Suppressor macrophage (primary cell): ENCODE measurements at places on chromosomes 2 and 18.

DNA sequence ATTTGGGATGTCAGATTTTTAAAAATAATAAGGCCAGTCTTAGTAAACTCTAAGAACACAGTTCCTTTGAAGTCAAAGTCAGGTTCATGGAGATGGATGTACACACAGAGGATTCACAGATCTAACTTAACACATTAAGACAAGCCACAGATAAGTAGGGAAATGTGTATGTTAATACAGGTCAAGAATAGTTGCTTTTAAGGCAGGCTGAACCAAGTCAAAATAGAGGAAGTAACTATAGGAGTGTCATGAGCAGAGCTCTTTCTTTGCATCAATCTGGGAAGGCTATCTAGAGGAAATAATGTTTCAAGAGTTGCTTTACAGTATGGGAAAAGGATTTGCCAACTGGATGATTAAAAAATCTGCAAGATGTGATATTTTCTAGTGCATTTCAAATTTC is 128.0 kb upstream of the FBXO11 start:
- peak; percentile 43 for DNase-seq

- peak; percentile 78 for DNase-seq
Observed at GRCh38 chr2:42568401-42569115, at the start of gene MTA3. MTA3 (plus strand) TSS chr2:42568632; CDS start chr2:42568746, 114 bp downstream.

- DNase-seq: no peak
Observed at GRCh38 chr2:178018141-178018540, 54.4 kb downstream of the PDE11A start.

- DNase-seq: no peak
Observed at GRCh38 chr2:12796657-12797056, 79.9 kb downstream of the TRIB2 start.

GRCh38 chr2:197209742-197210408 is 100.7 kb downstream of the ANKRD44 start:
- DNase-seq: no peak

DNA sequence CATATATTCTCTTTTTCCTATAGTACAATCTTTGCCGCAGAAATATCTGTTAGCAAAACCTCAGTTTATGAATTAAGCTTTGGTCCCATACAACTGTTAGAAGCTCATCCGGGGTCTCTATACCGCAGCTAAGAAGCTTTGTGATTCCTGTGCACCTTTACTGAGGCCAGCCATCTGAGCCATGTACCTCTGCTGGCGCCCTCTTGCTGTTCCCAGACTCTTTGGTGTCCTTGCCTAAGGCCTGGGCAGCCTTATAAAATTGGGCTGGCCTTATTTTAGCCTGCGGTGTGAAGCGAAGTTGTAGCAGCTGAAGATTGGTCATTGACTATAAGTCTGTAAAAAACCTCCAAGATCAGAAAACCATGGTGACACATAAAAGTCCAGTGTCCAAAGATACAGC is 1135.1 kb upstream of the CHAC2 start:
- DNase-seq: no peak

DNA sequence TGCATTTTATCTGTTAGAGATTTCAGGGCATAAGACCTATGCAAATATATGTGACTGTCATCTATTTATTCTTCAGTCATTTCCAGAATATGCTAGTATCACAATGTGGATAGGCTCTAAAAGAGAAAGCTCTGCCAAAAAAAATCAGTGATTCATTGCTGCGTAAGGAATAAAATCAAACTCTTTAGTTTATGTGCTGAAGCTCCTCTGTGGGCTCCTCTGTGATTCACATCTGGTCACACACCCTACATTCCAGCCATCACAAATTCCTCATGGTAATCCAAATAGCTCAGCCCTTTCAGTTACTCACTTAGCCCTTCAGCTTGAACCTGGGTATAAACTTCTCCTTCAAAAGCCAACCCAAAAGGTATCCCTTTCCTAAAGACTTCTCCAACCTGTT is 21.4 kb downstream of the DLGAP1 start:
- DNase-seq: no peak

DNA sequence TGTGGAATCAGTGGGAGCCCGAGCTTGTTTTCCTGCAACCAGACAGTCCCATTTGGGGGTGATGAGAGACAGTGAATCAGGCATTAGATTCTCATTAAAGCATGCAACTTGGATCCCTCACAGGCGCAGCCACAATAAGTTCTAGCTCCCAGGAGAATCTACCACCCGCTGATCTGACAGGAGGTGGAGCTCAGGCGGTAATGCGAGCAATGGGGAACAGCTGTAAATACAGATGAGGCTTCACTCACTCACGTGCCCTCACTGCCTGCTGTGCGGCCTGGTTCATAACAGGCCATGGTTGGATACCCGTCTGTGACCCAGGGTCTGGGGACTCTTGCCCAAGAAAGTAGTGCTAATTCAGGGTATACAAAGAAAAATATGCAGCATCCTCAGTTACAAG is 144.8 kb upstream of the RGPD4 start:
- no peak for DNase-seq

DNA sequence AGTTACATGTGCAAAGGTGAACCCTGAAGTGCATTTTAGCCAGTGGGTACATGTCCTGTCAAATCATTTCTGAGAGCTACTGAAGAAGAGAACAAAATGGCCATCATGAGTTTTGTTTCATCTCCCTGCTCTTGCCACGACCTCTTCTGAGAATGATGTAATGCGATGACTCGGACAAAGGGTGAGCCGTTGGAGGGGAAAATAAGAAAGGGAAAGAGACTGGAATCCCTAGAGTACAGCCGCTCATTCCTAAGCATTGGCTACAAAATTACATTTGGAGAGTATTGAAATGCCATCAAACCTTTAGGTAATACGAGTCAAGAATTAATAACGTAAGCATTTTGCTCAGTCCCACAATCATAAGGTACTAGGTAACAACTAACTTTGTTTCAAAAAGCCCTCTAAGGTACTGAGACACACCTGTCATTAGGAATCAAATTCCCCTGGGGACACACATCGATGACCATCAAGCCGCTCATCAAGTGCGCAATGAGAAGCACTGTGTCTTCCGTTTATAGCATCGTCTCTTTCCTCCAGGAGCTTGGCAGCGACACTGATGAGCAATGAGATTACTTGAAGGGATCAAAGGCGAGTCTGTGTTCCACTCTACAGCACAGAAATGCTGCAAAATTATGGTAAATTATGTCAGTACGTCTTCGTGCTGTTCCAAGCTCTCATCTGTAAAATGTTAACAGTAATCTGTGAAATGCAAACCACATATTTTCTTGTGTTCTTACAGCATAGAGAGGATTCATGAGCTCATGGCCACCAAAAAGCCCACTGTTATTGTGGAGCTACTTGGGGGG is 97.3 kb upstream of the PIEZO2 start:
- no peak for DNase-seq

GRCh38 chr2:64137567-64137966 is 6.7 kb downstream of the PELI1 start:
- peak; percentile 32 for DNase-seq

GRCh38 chr2:155320236-155320635 is 621.7 kb downstream of the KCNJ3 start:
- no peak for DNase-seq

DNA sequence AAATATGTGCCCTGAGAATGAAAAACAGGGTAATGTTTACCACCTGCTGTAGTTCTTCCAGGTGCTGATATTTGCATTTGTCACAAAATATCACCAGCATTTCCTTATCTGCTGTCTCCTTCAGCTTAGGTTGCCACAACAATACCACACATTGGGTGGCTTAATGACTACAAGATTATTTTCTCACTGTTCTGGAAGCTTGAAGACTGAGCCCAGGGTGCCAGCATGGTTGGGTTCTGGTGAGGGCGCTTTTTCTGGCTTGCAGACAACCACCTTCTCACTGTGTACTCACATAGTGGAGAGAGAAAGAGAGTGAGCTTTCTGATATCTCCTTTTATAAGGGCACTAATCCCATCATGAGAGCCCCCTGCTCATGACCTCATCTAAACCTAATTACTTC is 407.5 kb upstream of the RGPD4 start:
- no peak for DNase-seq

DNA sequence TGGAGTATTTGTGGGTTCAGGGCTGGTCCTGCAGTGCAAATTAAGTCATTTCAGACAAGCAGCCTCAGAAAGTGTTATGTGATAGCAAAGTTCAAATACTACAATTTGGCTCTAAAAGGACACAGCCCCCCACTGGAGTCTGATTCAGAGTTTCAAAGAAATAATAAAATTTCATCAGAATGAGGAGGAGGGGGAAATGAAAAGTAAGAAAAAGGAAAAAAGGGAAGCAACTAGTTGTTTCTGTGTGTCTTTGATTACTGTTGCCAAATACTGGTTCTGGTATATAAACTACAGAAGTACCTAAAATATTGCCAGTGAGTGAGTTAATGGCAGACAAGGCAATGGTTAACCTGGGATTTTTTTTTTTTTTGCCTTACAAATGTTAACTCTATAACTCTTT is 773.9 kb downstream of the BCL11A start:
- no peak for DNase-seq

- DNase-seq: no peak
Observed at GRCh38 chr2:9941996-9942390, 9.5 kb upstream of the GRHL1 start.

- peak; percentile 42 for DNase-seq
Observed at GRCh38 chr2:21118302-21118920, 5.4 kb upstream of the TDRD15 start.

DNA sequence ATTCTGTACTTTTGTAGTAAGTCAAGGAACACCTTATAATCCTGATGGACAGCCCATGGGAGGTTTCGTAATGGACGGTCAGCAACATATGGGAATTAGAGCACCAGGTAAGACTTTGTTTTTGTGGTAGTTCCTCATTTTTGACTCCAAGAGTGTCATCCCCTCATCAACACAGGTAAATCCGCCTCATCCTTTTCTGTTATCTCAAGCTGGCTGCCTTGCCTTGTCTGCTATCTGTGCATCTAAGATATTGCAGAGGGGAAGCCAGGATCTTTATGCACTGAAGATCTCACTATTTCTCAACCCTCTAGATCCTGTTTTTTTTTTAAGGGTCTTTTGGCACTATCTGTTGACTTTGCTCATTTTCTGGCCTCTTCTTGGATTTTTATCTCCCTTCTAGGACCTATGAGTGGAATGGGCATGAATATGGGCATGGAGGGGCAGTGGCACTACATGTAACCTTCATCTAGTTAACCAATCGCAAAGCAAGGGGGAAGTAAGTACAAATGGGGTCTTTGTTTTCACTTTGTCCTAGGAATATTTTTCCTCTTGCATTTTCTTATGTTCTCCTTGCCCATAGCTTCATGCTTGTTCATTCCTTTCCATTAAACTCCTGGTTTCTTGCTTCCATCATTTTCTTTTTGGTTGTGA is 133.8 kb downstream of the MEIS1 start:
- DNase-seq: no peak

DNA sequence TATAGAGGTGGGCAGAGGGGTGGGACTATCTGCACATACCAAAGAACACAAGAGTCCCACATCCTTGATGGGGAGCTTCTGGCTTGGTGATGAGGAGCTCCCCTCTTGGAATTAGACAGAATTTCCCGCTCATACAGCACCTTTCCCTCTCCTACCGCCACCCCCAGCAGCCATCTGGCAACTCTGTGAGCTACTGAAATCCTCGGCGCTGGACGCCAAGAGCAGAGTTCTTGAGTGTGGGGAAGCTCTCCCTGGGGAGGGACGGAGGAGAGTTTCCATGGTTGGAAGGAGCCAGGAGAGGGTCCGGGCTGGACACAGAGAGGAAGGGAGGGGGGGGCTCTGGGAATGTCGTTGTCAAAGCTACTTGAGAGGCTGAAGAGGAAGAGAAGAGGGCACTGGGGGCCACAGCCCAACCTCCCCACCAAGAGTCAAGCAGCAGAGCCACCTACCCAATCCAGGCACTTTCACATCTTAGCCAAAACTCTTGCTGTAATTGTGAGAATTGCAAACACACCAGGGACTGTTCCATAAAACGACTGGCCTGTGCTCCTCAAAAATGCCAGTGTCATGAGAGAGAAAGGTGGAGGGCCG is 89.4 kb upstream of the MCFD2 start:
- no peak for DNase-seq

DNA sequence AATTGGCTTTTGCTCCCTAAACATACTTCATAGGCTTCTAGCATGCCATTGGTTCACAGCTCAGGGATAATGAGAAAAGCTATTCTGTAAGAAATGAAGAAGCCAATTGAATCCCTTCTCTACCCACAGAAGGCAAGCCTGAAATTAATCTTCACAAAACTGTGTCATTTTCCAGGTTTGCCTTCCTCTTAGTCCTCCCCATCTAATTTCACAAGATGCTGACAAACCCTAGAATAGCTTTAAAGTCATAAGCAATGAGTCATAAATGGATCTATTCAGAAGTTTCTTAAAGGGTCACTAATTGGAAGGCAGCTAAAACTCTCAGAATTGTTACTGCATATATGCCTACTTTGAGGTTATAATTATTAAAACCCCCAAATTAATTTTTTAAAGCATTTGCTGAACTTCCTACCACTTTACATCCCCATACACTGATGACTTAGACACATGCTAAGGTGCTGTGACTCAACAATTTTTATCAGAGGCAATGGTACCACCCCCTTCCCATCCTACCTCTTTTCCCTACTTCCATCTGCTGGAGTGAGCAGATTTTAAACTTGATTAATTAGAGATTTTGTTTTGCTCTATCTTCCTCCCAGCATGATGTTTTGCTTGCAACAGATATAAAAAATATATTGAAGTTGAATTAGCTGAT is 51.3 kb upstream of the NABP1 start:
- DNase-seq: peak; percentile 83

GRCh38 chr2:41948397-41948763 is 99.4 kb upstream of the PKDCC start:
- DNase-seq: no peak

DNA sequence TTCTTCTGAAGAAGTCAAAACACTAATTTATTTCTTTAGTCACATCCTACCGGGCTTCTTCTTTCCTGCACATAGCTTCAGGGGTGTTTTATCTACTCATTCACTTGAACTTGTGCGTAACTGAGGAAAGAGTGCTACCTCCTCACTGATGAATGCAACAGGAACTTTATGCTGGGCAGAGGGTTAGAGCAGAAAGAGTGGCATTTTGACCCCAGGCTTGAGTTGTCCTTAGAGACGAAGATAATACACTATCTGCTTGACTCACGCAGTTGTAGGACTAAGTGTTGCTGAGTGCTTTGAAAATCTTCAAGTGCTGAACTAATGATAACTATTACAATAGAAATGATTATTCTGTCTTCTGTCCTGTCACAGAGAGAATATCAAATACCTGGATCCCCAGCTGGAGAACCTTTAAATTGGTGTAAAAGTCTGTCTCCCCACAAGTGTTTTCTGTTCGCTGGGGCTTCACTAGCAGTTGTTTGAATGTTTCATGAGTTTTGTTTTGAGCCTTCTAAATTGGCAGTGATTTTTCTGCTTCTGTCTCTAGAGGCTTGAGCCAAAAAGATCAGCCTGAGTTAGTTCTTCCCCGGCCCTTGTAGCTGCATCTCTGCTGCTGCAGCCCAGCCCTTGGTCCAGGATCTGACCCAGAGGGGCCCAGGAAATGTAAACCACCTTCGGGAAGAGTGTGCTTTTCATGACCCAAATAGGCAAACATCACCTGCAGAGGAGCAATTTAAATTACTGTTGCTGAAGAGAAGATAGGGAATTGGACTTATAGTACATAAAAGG is 86.3 kb upstream of the LGALSL start:
- DNase-seq: no peak

DNA sequence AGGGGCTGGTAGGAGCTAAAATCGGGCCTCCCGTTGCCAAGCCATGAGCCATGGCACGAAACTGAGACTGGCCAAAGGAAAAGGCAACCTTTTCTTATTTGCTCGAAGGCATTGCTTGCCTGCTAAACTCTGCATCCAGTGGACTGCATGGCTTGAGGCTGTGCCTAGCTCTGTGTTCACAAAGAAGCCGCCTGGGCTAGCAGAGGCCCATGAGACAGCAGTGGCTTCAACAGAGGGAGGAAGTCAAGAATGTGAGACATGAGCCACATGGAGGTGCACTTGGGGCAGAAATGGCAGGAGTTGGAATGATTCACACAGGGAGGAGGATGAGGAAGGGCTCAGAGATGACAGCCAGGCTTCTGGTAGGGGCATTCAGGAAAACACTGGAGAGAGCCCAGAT is 33.5 kb downstream of the TPRKB start:
- DNase-seq: peak; percentile 33
